ENCODE measurements at places on chromosomes 6 and 20. TPM values are rescaled to one million over a fixed set of nuclear protein-coding genes. Genes with fewer than 3 reads are reported as not detected.

Gene C6orf118
- not detected for total RNA-seq

Gene PRSS16
- total RNA-seq, result 2.0 TPM

Gene MUCL3
- not detected for total RNA-seq

Gene GSTA2
- not detected for total RNA-seq

DNA sequence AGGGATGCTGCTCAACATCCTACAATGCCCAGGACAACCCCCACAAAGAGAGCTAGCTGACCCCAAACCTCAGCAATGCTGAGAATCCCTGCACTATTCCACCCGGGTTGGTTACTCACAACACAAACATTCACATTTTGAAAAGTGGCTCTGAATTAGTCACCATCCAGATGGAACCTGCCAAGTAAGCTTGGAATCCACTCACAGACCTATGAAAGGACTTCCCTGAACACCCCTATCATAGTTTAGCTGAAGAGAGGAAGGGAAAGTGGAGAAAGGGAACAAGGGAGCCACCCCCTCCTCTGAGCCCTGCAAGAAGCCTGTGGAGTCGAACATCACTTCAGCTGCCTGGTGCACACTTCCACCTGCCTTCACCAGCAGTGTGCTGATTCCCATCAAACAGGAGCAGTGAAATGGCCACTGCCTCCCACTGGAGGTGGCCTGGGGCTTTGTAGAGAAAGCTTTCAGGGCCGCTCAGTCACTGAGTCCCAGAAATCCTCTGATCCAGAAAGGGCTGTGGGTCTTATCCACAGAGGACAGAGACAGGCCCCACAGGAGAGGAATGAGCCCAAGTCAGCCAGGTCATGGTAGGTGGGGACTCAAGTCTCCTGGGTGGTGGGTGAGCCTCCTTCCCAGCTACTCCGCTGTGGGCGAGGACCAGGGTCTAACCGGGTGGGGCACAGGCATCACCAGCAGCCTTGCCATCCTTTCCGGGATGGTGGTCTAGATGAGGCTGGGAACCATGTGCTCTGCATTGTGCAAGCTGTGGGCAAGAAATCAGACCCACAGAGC, 203.7 kb downstream of the SYNDIG1 start:
- DNase-seq, result peak; percentile 98

DNA sequence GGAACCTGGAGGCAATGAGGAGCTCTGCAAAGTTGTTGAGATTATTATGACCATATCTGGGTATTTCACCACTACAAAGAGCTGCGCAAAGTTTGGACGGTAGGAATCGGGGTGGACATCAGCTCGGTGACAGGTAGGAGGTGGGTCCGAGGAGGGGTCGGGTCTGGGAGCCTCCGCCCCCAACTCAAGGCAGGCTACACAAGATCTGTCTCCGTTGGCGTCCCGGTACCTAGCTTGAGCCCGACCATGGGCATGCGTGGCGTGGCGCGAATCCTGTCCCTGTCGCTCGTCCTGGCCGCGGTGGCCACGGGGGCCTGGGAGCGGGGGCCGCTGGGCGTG, 40.2 kb upstream of the ZNFX1 start:
- no peak for DNase-seq

All from astrocyte (in vitro differentiated cells and primary cell).